ENCODE measurements at places on chromosomes 7 and 10.

GRCh38 chr7:5797716-5798115 is 16.3 kb upstream of the RNF216 start:
- no peak for DNase-seq

GRCh38 chr10:131314148-131314547 is 2.6 kb upstream of the TCERG1L start:
- DNase-seq: no peak

- no peak for DNase-seq
Observed at GRCh38 chr10:101625821-101626412, 37.8 kb downstream of the DPCD start.

DNA sequence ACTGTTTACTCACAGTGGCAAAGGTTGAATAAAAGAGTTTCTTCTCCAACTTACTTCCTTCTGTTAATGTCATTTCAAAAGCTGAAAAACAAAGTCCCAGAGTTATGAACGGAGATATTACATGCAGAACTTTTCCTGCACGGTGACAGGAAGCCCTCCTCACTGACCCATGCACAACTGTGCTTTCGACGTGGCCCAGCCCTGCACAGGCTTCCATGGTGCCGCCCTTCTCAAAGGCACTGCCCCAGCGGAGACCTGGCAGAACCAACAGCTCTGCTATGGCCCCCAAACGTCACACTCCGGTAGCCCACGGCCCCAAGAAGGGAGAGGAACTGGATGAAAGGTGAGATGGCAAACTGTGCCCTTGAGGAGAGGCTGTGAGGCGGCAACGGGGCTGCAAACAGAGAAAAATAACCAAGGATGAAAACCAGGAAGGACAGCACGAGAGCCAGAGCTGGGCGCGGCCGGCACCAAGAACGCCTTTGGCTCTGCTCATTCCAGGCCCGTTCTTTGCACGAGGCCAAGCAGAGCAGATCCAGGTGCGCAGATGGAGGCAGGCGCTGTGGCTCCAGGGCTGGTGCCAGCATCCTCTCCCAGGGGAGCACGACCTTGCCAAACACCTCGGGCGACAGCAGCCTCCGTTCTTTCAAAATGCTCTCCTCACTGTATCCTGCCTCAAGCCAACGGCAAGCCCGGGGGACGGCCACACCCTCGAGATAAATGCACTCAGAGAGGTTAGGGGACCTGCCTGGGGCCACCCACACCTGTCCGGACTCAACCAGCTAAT is 7.0 kb upstream of the FUOM start:
- no peak for DNase-seq

- no peak for DNase-seq
Observed at GRCh38 chr7:34269084-34269483, 363.7 kb downstream of the BMPER start.

GRCh38 chr7:77386165-77386822 is 29.9 kb downstream of the GSAP start:
- DNase-seq: no peak

GRCh38 chr7:2063563-2064260 is 169.0 kb downstream of the MAD1L1 start:
- DNase-seq: no peak

- no peak for DNase-seq
Observed at GRCh38 chr7:79319369-79319768, 134.1 kb downstream of the MAGI2 start.

GRCh38 chr7:131803816-131804215 is 247.4 kb upstream of the PODXL start:
- no peak for DNase-seq

GRCh38 chr10:59078978-59079377 is 97.5 kb upstream of the PHYHIPL start:
- no peak for DNase-seq

DNA sequence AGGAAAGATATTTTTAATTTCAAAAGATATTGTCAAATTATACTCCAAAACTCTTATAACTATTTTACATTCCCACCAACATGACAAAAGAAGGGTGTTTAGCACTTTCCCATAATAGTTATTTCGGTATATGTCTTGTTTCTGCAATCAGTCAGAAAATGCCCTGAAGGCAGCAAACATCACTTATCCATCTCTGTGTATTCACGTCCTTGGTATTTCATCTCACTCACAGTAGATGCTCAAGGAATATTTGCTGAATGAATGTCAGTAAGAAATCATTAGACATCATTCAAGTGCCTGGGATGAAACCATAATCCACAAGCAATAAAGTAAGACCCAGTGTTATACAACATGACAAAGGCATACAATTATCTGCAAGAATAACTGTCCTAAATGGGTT is 112.7 kb downstream of the GFRA1 start:
- no peak for DNase-seq

GRCh38 chr10:132786884-132787494 is 1.0 kb upstream of the NKX6-2 start:
- DNase-seq: no peak

DNA sequence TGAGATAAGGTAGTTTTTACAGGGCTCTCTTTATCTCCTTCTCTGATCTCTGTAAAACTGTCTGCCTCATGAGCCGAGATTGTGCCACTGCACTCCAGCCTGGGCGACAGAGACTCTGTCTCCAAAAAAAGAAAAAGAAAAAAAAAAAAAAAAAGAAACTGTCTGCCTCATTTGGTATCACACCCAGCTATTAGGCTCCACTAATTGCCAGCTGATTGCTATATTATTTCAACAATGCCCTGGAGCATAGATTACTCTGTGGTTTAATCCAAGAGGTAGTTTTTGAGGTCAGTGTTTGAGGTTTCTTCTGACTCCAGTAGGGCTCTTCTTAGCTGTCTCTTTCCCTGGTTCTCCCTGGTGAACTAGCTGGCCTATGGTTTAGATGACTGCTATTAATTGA is 268.1 kb upstream of the PLPP4 start:
- DNase-seq: no peak

GRCh38 chr10:100647928-100648327 is 97.5 kb upstream of the PAX2 start:
- no peak for DNase-seq

GRCh38 chr7:50307368-50308032 is 3.0 kb downstream of the IKZF1 start:
- DNase-seq: no peak

GRCh38 chr7:137943132-137943551 is 58.7 kb downstream of the CREB3L2 start:
- no peak for DNase-seq

- DNase-seq: no peak
Observed at GRCh38 chr10:89515031-89515841, 20.2 kb downstream of the SLC16A12 start.

DNA sequence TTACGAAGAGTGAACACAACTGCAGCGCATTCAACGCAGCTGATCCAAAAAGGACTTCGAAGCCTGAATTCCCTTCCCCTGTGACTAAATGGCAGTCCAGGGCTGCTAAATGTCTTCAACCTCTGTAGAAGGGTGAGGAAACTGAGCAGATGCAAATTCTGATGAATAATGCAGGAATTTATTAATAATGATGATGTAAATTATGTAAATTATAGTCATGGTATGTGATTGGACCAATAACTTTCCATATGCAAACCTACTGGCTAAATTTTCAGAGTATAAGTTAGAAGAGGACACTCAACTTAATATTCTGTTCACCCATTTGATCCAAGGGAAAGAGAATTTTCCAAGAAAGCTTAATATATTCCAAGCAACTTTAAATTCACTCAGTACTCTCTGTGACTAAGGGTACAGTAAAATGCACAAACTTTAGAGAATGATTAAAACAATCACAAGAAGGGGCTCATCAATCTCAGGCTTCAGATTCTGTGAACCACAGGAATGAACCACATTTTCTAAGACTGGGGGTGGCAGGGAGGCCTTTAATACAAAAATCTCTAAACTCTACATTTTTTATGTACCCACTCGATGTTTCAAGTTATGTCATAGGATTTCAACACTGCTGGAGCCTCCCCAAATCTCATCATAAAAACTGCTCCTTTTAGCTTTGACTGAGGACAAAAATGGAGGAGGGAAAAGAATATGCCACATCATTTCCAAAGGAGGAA is 3.5 kb downstream of the FGFR2 start:
- no peak for DNase-seq

DNA sequence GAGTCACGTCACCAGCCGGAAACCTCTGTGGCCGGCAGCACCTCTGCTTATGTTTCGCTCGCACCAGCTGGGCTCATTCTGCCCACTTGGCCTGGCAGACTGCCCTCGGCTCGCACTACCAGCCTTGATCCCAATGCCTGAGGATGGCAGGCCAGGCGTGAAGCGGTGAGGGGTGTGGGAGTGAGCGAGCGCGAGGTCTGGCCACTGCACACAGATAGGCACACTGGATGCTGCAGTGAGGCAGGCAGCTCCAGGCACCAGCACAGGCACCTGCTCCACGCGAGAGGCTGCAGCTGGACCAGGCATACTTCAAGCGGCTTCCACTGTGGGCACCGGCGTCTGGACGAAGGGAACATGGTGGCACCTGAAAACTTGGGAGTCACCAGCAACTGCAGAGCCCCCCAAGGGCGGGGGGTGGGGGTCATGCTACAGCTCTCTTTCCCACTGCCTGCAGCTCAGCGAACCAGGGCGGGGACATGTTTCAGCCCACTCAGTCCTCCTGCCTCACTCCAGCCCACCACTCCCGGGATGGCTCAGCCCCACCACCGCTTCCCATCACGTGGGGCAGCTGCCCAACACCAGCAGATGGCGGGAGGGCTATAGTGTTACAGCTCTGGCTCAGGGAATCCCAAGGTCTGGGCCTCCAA is 5.4 kb upstream of the DMTF1 start:
- DNase-seq: no peak

- no peak for DNase-seq
Observed at GRCh38 chr10:22897371-22897770, 30.5 kb upstream of the ARMC3 start.

GRCh38 chr10:26446258-26446657 is 8.1 kb downstream of the APBB1IP start:
- no peak for DNase-seq

GRCh38 chr7:22717760-22718159 is 9.2 kb upstream of the IL6 start:
- DNase-seq: no peak

DNA sequence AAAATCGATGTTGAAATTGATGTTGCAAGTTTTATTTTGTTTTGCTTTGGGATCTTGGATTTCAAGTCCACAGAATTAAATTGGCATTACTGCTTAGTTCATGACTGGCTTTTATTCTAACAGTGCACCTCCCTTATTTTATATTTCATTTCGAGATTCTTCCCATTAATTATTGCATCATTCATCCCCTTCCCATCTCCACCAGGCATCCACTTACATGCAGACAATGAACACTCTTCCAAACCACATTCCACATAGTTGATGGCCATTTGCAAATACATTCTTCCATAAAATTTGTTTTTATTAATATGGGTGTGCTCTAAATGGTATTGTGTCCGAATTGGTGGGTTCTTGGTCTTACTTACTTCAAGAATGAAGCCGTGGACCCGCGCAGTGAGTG is 15.6 kb upstream of the SCIN start:
- DNase-seq: no peak

GRCh38 chr10:125448596-125448995 is 234.4 kb downstream of the TEX36 start:
- no peak for DNase-seq

DNA sequence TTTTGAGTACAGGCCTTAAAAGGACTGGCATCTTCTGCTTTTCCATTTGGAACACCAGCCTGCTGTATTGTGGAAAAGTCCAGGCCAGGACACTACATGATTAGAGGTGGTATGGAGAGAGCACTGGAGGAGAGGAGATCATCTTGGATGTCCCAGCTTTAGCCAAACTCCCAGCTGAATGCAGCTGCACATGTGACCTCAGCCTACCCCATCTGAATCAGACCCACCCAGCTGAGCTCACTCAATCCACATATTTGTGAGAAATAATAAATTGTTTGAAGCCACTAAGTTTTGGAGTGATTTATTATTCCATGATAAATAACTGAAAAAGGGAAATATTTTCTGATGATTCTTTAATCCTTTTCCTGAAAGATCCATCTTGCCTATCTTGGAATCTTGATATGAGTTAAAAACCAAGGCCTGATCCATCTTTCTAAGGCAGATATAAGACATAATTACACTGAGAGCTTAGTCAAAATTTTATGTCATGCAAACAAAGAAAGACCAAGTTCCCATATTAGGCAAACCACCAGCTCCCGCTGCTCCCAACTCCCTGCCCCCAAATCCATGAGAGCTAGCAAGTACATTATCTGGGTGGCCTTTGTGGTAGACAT is 55.1 kb upstream of the TRIL start:
- DNase-seq: no peak

DNA sequence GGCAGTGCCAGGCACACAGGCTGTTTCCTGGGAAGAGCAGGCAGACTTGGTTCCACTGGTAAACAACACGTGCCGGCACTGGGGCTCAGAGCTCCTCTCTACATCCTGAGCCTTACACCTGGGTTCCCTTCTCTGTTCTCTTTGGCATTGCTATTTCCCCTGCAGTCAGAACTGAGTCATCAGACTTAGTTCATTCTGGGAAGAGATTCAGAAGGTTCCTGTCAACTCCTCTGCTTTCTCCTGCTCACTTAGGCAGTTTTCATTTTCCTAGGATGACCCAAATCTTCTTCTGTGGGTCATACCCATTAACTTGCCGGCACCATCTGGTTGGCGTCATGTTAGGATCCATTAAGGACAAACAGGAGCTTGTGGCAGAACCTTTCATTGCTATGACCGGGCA is 33.4 kb upstream of the LRRC18 start:
- no peak for DNase-seq

DNA sequence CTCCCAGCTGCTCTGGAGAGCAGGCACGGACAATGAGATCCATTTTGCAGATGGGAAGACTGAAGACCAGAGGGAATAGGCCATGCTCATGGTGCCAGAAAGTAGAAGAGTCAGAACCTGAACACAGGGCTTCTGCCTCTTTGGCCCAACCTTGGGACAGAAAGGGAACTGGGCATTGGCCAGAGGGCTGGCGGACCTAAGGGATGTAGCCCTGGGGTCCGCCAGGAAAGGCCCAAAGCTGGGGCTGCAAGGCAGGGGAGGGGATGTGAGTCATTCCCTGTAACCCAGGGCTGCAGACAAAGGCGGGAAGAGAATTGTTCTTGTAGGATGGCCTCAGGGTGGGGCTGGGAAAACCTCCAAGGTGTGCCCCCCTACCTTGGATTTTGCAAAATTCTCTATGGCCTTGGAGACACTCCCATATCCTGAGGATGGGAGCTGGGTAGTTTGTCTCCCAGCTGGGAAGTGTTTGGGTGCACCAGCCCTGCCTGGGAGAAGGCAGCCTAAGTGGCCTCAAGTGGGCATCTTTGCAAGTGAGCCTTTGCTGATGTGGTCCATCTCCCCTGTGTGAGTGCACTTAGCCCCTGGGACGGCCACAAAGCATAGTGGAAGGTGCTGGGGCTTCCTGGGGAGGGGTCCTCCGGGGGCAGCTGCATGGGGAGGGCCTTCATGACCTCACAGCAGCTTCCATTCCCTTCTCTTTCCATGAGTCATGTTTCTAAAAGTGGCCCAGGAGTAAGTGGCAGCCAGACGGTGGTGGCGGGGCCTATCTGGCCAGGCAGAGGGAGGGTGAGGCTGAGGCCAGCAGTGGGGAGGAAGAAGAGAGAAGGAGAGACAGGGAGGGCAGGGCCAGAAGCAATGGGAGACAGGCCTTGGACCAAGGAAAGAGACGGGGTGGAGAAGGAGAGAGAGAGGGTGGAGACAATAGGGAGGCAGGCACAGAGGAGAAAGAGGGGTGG is 9.2 kb downstream of the AQP1 start:
- DNase-seq: no peak

Data from CMK (cell line).